ENCODE measurements at places on chromosomes 11 and 22. TPM values are rescaled to one million over a fixed set of nuclear protein-coding genes. Genes with fewer than 3 reads are reported as not detected.

CHEK1 gene
- polyA plus RNA-seq = 21.2 TPM

GSC2 gene
- not detected for polyA plus RNA-seq

MAPK11 gene
- polyA plus RNA-seq = 21.5 TPM

TSSK2 gene
- not detected for polyA plus RNA-seq

TESMIN gene
- polyA plus RNA-seq = 12.7 TPM

MAP6 gene
- polyA plus RNA-seq = 9.8 TPM

SLC15A3 gene
- polyA plus RNA-seq = 23.1 TPM

TP53I11 gene
- 48.3 TPM for polyA plus RNA-seq

CXCR5 gene
- not detected for polyA plus RNA-seq

SYT9 gene
- polyA plus RNA-seq = 0.14 TPM

OR4C12 gene
- polyA plus RNA-seq = not detected

CECR2 gene
- 18.8 TPM for polyA plus RNA-seq

GAL gene
- not detected for polyA plus RNA-seq

APOBEC3C gene
- 27.8 TPM for polyA plus RNA-seq

TRMT2A gene
- polyA plus RNA-seq = 39.3 TPM

LDHAL6A gene
- 0.51 TPM for polyA plus RNA-seq

OR8G1 gene
- not detected for polyA plus RNA-seq

IL18BP gene
- 8.9 TPM for polyA plus RNA-seq

RFPL2 gene
- polyA plus RNA-seq = not detected

MCHR1 gene
- polyA plus RNA-seq = not detected

UPB1 gene
- 1.7 TPM for polyA plus RNA-seq

OR2AT4 gene
- 0.06 TPM for polyA plus RNA-seq

TMPRSS6 gene
- 0.85 TPM for polyA plus RNA-seq

MOGAT2 gene
- not detected for polyA plus RNA-seq

NLRP10 gene
- not detected for polyA plus RNA-seq

C11orf16 gene
- polyA plus RNA-seq = 4.2 TPM

C11orf21 gene
- 2.2 TPM for polyA plus RNA-seq

PANX2 gene
- 0.84 TPM for polyA plus RNA-seq

HMOX1 gene
- 10.5 TPM for polyA plus RNA-seq

PKP3 gene
- 11.3 TPM for polyA plus RNA-seq

RHOD gene
- 9.7 TPM for polyA plus RNA-seq

PGA5 gene
- 0.44 TPM for polyA plus RNA-seq

OR52I1 gene
- 0.11 TPM for polyA plus RNA-seq

PRG2 gene
- polyA plus RNA-seq = 1.7 TPM

TSPAN32 gene
- polyA plus RNA-seq = 4.9 TPM

ASPHD2 gene
- 0.54 TPM for polyA plus RNA-seq

GP1BB gene
- 3.3 TPM for polyA plus RNA-seq

DNAJB7 gene
- polyA plus RNA-seq = 0.93 TPM

CAVIN3 gene
- polyA plus RNA-seq = 39.2 TPM

TTLL1 gene
- polyA plus RNA-seq = 16.9 TPM

TRPM5 gene
- polyA plus RNA-seq = 0.14 TPM

CABP4 gene
- polyA plus RNA-seq = 2.5 TPM

Data from left lung (tissue), 14 donors.